NCI-H2029 (cell line): ENCODE measurements at places on chromosomes 11 and 22.

GRCh38 chr11:2096011-2096918 lies 42.9 kb downstream of the IGF2 start:
- no peak for DNase-seq

DNA sequence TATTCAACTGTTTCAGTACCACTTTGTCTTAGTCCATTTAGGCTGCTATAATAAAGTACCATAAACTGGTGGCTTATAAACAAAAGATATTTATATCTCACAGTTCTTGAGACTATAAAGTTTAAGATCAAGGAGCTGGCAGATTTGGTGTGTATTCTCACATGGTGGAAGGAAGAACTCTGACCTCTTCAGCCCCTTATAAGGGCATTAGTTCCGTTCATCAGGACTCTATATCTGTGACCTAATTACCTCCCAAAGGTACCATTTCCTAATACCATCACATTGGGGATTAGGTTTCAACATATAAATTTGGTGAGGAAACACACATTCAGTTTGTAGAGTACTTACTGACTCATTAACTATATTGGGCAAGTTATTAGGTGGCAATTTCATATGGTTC lies 10.7 kb upstream of the ARL14EP start:
- no peak for DNase-seq

GRCh38 chr11:64256300-64256699 lies 5.0 kb downstream of the PLCB3 start:
- DNase-seq, result no peak

GRCh38 chr11:103648670-103649400 lies 387.6 kb upstream of the DDI1 start:
- no peak for DNase-seq

GRCh38 chr22:22450343-22450839 lies 58.2 kb downstream of the ZNF280B start:
- DNase-seq, result peak; percentile 58

- DNase-seq, result no peak
Measured at GRCh38 chr11:25163421-25163820, 666.6 kb downstream of the LUZP2 start.

DNA sequence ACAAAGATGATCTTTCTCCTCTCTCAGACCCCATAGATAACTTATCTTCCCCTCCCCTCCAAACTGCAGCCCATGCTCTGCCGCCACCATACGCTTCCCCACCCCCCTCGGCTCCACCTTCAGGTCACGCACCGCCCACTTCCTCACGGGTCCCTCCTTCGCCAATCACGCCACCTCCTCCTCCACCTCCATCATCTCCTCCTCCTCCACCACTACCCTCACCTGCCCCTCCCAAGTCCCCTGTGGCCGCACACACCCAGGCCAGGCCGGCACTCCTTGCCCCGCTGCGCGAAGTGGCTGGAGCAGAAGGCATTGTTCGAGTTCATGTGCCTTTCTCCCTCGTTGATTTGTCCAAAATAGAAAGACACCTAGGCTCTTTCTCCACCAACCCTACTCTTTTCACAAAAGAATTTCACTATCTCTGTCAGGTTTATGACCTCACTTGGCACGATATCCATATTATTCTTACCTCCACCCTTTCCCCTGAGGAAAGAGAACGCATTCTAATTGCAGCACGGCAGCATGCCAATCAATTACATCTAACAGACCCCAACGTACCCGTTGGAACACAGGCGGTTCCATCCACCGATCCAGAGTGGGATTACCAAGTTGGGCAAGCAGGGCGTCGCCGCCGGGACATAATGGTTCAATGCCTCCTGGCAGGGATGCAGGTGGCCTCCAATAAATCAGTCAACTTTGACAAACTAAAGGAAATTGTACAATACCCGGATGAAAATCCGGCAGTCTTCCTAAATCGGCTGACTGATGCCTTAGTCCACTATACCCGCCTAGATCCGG lies 12.3 kb upstream of the OR56A3 start:
- no peak for DNase-seq

DNA sequence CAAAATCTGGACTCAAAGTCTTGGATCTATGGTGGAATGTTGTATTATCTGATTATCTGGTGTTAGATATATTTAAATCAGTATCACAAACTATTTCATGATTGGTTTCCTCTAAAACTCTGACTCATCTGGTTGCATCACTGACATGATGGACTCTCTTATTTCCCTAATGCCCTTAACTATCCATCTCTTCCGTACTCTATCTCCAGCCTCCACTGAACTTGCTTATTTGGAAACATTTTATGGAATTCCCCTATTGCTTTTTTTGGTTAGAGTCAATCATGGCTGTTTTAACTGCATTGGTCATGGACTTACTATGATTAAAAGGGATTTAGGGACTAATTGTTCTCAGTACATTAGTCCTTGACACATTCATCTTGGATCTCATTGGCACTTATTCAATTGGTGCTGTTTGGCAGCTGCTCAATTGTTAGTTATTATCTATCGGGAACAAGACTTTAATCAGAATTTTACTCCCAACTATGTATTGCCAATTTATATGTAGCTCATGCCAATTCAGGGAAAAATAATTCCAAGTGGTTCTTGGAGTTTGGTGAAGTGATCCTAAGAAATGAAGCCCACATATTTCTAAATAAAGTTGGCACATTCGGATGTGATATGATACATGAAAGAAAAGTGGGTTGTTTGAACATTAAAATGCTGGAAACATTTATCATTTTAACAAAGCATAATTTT lies 942.0 kb upstream of the CCDC90B start:
- no peak for DNase-seq

DNA sequence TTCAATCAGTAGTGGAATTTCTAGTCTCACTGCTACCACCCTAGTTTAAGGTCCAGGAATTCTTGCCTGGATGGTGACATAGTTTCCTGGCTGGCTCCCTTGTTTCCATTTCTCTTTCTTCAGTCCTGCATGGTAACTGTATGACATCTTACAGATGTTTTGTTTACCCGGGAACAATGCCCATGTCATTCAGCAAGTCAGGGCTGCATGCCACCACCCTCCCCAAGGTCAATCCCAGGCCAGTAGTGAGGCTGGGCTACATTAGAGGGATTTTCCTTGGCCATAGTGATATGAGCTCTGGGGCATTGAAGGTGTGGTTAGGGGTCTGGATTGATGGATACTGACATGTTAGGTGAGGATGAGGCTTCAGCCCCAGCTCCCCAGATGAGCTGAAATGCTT lies 114.9 kb upstream of the E2F8 start:
- no peak for DNase-seq

DNA sequence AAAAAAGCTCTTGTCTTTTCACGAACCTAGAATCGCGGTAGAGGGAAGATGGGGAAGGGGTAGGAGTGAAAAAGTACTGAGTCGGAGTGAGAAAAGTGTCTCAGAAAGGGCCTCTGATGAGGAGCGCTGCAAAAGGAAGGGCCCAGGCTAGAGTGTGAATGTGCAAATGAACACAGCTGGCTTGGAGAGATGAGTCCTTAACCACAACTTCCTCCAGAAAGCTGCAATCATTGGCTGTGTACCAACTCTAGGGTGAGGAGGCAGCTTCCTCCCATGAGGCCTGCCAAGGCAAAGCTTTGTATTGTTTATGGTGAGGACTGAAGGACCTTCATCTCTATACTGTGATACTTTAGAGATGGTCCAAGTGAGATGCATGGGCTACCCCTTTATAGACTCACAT lies 566.9 kb upstream of the ANO5 start:
- peak; percentile 84 for DNase-seq

DNA sequence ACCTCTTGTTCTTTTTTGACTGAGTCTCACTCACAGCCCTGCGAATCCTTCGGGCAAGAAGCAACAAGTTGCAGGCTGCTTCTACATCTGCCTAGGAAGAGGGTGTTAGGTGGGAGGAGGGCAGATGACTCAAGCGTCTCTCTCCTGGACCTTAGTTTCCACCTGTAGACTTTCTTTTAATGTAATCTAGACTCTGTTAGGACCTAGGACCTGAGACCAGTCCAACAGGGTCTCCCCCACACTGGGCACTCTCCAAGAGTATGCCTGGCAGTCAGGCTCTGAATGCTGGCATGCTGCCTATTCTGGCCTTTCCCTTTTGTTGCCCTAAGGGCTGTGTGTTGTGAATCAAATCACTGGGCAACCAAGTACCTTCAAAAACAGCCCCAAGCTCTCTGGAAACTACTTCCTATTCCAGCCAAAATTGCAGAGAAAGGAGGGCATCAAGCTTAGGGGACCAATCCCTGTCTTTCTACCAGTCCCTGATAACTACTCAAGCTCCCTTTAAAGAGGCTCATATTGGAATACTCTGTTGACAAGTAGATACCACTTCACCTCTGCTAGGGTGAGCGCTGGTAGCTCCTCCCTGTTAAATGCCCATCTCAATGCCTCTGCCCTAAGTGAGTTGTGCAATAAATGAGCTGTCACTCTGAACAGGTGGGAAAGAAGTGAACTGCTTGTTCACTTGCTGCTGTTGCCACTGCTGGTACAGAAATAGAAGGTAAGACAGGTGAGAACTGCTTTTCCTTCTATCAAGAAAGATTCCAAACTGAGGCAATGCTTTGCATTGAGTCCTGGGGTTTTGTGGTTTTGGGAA lies at the start of gene BBOX1:
BBOX1 (plus strand) TSS at position 514 of the 814 bp plus-strand sequence. CDS start 14,616 bp downstream, outside the sequence.
- DNase-seq, result no peak

DNA sequence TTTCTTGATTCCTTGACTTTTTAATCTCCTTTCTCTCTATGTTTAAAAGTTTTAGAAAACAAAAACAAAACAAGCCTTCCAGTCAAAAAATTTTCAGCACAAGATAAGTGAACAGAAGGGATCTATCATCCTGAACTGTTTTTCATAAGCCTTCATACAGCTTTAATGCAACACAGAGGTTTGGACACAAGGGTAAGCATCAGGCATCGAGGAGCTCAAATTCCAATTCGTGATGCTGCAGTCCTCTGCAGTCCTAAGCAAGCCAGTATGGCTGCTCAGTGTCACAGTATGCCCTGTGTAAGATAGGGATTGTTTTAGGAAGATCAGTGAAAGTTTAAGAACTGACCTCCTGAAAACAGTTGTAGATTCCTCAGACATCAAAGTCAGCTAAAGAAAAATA lies 740.9 kb downstream of the NTM start:
- no peak for DNase-seq

DNA sequence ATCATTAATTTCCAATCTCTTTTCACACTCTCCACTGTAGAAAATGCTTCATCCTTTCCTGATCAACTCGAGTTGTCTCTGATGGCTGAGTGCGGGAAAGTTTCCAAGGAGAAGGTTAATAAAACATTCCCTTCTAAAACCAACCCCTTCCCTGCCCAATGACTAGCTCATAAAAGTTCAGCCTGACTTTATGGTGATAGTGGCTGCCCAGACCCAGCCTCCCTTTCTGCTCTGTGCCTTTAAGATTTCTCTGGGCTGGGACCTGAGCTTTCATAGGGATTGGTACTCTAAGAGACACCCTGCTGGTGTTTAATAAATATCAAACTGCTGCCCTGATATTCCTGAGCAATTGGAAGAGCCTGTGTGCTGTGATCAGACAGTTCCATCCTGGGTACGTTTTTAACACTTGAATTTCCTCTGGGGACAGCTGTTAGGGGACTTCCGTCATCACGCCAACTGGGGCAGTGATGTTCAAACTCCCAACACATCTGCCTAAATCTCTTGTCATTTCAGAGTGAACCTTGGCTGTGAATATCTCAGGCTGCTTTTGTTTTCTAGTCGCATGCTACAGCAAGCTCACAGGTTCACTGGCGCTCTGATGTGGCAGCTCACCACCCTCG lies 195.0 kb upstream of the KIRREL3 start:
- DNase-seq, result no peak

DNA sequence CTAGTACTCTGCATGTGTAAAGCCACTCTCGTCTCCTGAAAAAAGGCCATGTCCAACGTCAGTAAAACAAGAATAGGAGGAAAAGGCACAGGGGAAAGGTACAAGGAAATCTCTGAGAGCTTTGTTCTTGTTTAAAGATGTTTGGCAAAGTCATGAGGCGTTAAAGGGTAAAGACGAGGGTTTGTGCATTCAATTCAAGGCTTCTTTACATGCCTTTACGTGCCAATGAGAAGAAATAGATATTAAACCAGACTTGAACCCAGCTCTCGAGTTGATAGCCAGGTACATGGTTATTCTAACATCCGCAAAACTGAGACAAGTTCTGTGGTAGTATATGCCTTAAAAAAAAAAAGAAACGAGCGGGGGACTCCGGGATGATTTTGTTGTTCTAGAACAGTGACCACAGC lies 704 bp upstream of the CFL1 start:
- DNase-seq, result no peak

DNA sequence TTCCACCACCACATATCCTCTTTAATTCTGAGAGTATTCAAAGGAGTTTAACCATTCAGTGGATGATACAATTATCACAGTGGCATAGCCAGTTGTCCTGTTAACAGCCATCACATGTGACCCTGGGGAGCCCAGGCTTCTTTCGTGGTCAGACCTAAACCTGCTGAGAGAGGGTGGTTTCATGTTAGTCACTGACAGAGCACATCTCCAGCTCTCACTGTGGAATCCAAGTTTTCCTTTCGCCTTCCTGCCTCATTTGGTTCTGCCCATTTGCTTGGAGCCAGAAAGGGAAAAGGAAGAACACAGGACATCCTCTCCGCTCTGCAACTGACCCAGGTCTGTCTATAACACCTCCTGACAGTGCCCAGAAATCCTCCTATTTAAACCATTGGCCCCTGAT lies 60.4 kb downstream of the MCHR1 start:
- DNase-seq, result no peak

DNA sequence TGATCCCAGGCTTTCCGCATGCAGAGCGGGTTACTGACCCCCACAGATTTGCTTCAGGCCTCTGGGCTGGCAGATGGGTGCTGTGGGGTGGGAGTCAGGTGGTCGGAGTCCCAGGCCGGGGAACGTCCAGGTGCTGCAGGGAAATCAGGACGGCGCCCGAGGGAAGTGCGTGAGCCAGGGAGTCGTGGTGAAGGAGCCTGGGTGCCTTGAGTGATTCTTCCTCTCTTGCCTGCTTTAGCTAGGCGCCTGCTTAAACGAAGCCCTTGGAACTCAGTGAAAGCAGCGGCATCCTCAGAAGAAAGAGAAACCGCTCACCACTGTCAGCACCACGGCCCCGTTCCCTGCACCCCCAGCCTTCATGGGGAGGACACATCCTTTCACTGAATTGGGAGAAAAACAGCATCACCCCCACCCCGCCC lies 455.6 kb downstream of the BRD1 start:
- no peak for DNase-seq

- no peak for DNase-seq
Measured at GRCh38 chr11:33005175-33005574, 10.5 kb upstream of the DEPDC7 start.

DNA sequence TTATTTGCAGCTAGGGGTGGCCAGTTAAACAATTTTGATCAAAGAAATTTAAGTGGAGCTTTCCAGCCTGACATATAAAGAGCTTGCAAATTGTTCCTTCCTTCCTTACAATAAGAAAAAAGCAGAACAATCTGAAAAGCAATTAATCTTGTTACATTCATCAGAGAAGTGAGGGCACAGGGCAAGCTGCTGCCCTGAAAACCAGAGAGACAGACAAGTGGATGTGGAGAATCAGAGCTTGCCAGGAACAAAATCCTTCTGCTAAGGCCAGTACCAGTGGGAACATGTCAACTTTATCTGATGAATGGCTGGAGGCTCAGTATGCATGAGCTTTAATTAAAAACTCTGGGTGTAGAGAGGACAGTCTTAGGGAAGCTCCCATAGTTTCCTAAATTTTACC lies 8.8 kb downstream of the CCDC179 start:
- DNase-seq, result no peak

GRCh38 chr22:50012211-50013181 lies at the start of gene IL17REL:
Gene IL17REL (minus strand): TSS chr22:50012765. CDS start chr22:50012646, 119 bp downstream.
- DNase-seq, result peak; percentile 4
